GM23248 (cell line): ENCODE measurements at places on chromosomes 3 and 15. TPM values are rescaled to one million over a fixed set of nuclear protein-coding genes. Genes with fewer than 3 reads are reported as not detected.
A peak's percentile ranks its signal among the peaks of the same experiment; 100 is the strongest.

DNA sequence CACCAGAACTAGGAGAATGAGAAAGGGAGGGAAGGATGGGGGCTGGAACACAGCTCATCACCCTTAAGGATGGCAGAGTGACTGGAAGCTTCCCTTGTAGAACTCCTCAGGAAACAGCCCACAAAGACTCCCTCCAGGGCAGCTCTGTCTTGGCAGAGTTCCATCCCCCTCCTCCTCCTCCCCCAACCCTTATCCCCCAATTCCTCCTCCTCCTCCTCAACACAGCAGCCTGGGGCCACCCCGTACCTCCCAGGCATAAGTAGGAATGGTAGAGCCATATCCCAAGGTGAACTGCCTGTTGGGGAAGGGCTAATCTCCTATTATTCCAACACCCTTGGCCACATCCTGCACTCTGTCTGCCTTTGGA is 38.8 kb downstream of the ADCY5 start:
- no peak overlapping the region for H3K4me3 ChIP-seq
- no peak overlapping the region for H3K27ac ChIP-seq
- H3K36me3 ChIP-seq = no peaks in the 10 kb centered on the region
- H3K27me3 ChIP-seq = peaks cover 24% of the 10 kb centered on the region
- H3K4me1 ChIP-seq = no peaks in the 10 kb centered on the region
- no peak for DNase-seq

- H3K36me3 ChIP-seq = no peaks in the 10 kb centered on the region
- H3K4me3 ChIP-seq = peak overlapping the region; percentile 30; the same call in 1 of the 2 replicates
- H3K27ac ChIP-seq = peak overlapping the region; percentile 27
- peaks cover 33% of the 10 kb centered on the region for H3K4me1 ChIP-seq
- DNase-seq = peak; percentile 80
Observed at GRCh38 chr3:129795186-129796010, 98.1 kb downstream of the TMCC1 start.

DNA sequence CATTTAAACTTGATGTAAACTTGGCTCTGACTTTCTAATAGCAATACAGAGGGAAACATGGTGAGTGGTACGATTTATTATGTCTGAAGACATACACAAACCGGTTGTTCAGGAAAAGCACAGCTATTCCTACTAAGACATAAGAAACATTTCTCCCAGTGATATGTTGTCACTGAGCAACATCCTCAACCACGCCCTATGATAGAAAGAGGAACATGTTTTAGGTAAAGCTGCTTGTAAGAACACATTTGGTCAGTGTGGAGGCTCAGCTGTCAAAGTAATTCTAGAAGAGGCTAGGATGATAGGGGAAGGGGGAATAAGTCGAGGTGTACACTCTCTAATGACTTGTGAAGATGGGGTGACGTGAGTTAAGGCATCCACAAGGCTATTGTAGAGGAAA is 42.7 kb upstream of the B3GNT5 start:
- no peak overlapping the region for H3K27ac ChIP-seq
- no peak overlapping the region for H3K4me3 ChIP-seq
- no peaks in the 10 kb centered on the region for H3K36me3 ChIP-seq
- H3K27me3 ChIP-seq = peaks cover 12% of the 10 kb centered on the region
- H3K4me1 ChIP-seq = no peaks in the 10 kb centered on the region

The CDHR4 gene
- not detected in 2 replicates for polyA plus RNA-seq

DNA sequence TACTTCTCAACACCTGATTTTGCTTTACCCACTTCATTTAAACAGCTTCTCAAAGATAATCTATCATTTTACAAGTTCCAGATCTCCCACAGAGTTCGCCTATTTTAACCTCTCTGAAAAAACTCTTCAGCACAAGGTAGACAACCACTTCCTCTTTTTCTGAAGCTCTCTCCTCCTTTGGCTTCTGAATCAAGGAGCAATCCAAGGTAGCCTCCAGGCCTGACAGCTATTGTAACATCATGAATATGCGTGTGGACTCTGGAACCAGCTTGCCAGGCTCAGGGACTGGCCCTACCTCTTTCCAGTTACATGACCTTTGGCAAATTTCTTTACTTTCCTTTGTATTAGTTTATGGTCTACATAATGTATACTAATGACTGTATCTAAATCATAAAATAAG is 405.9 kb upstream of the ZNF385D start:
- no peak overlapping the region for H3K4me3 ChIP-seq
- no peaks in the 10 kb centered on the region for H3K27me3 ChIP-seq
- H3K27ac ChIP-seq = no peak overlapping the region
- H3K36me3 ChIP-seq = no peaks in the 10 kb centered on the region
- H3K4me1 ChIP-seq = no peaks in the 10 kb centered on the region
- DNase-seq = no peak

The RARRES1 gene
- polyA plus RNA-seq = 1.0 and 1.2 TPM in 2 replicates

- H3K36me3 ChIP-seq = peaks cover 17% of the 10 kb centered on the region
- no peak overlapping the region for H3K27ac ChIP-seq
- no peak for DNase-seq
- no peaks in the 10 kb centered on the region for H3K27me3 ChIP-seq
- no peak overlapping the region for H3K4me3 ChIP-seq
- H3K4me1 ChIP-seq = peaks cover 29% of the 10 kb centered on the region
Observed at GRCh38 chr3:63979093-63979885, 44.0 kb downstream of the PSMD6 start.

DNA sequence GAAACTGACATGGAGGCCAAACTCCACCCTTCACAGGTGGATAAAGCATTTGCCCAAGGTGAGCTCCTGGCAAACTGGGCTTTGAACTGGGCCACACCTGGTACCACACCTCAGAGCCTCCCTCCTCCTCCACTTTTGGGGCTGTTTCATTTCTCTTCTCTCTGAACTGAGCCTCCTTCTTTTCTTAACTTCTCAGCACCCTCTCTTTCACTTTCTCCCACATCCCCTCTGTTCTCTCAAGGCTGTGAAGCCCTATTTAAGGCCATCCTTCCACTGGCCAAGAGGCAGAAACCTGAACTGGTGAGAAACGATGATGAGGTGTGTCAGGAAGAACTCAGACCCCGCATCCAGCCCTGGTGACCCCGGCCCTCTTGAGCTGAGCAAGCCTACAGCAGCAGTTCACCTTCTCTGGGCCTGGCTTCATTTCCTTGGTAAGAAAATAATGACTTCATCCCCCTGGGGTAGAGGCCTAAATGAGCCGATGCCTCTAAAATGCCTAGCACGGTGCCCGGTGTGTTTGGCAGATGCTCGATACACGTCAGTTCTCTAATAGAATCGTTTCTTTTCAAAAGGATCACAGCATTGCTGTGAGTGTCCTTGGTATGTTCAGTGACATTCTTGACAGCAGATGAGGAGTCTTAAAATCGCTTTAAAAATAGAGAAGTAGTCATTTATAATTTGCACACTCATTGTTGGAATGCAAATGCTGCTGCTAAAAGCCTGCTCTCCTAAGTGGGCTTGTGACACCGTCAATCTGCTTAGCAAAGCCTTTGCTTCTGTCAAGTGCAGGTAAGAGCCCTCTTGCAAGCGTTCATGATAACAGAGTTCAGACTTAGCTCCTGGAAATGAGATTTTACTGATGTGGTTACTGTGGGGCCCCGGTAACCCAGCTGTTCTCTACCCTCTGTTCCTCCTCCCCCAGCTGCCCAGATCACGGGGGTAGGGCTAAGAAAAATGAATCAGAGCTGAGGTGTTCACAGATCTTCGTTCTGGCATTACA is 97.7 kb upstream of the ATP2B2 start:
- H3K4me3 ChIP-seq = no peak overlapping the region
- H3K4me1 ChIP-seq = no peaks in the 10 kb centered on the region
- H3K36me3 ChIP-seq = no peaks in the 10 kb centered on the region
- no peak overlapping the region for H3K27ac ChIP-seq
- peaks cover 5% of the 10 kb centered on the region for H3K27me3 ChIP-seq
- DNase-seq = no peak

- H3K36me3 ChIP-seq = no peaks in the 10 kb centered on the region
- DNase-seq = peak; percentile 82
Observed at GRCh38 chr3:97822359-97822775, 556 bp downstream of the CRYBG3 start.

DNA sequence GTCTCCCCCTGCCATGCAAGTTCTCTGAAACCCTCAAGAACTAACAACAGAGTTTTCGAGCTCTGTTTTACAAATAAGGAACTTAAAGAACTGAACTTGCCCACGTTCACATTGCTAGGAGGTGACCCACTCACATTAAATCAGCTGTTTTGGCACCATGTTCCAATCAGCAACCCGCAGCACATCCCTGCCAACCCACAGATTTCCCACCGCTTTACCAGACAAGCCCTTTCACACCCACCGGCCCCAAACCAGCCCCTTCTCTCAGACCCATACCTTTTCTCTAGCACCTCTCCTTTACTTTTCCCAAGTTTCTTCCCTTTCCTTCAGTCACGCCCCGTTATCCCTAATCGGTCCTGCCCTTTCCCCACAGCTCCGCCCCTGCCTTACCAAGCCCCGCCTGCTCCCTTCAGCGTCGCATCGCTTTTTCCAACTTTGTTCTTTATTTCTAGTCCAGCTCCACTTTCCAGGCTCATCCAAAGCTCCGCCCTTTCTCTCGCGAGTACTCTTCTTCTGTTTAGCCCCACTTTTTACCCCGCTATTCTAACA is 804 bp upstream of the BRPF1 start:
- peak overlapping the region; percentile 74 for H3K4me3 ChIP-seq
- peaks cover 14% of the 10 kb centered on the region; the same call in 1 of the 2 replicates for H3K36me3 ChIP-seq
- peaks cover 17% of the 10 kb centered on the region for H3K4me1 ChIP-seq

DNA sequence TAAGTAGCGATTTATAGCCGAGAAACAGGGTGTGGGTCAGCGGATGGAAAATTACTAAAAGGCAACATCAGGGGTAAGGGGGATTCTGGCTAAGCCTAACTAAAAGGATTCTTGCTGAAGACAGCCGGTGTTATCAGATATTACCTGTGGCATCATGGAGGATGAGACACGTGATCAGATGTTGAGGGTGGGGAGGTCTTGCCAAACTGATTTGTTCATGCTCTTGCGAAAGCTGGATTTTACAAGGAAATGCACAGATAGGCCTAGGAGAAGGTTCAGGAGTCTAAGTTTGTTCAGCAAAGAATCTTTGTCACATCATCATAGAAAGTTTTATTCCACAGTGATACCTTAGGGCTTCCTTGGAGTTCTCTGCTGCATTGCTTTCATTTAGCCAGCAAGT is 396.8 kb upstream of the TBL1XR1 start:
- no peak overlapping the region for H3K4me3 ChIP-seq
- DNase-seq = no peak
- no peak overlapping the region for H3K27ac ChIP-seq
- no peaks in the 10 kb centered on the region for H3K36me3 ChIP-seq
- peaks cover 79% of the 10 kb centered on the region for H3K4me1 ChIP-seq

DNA sequence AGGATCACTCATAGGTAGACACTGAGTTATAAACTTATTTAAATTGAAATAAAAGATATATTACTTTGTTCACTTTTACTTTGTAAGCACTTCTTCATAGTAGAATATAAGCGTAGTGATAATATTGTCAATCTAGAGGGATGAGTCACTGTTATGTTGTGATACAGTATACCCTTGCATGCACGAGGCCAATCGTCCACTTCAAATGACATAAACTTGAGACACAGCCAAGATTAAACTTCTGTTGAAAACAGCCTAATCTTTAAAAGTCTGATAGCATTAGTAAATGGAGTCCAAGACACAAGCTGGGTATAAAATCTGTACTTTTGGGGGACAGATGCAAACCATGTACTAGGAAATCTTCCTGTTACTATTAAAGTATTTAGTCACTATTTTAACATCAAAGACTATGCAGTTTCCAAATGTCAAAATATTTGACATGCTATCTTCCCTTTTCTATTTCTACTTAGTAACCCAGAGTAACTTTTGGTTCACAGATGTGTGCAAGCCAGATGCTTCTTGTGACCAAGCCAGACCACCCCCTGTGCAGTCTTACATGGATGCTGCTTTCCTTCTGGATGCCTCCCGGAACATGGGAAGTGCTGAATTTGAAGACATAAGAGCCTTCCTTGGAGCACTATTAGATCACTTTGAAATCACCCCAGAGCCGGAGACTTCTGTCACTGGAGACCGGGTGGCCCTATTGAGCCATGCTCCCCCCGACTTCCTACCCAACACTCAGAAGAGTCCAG is 85.3 kb downstream of the PIK3R4 start:
- no peak overlapping the region for H3K4me3 ChIP-seq
- H3K27ac ChIP-seq = no peak overlapping the region
- H3K36me3 ChIP-seq = no peaks in the 10 kb centered on the region
- no peaks in the 10 kb centered on the region for H3K27me3 ChIP-seq

GRCh38 chr15:75036212-75036616 is 12.8 kb downstream of the PPCDC start:
- no peak overlapping the region for H3K27ac ChIP-seq
- H3K36me3 ChIP-seq = no peaks in the 10 kb centered on the region
- no peak overlapping the region for H3K4me3 ChIP-seq
- no peaks in the 10 kb centered on the region for H3K27me3 ChIP-seq

The CTSH gene
- polyA plus RNA-seq = 1.7 and 2.5 TPM in 2 replicates
